ENCODE measurements at places on chromosomes 2 and 18.

DNA sequence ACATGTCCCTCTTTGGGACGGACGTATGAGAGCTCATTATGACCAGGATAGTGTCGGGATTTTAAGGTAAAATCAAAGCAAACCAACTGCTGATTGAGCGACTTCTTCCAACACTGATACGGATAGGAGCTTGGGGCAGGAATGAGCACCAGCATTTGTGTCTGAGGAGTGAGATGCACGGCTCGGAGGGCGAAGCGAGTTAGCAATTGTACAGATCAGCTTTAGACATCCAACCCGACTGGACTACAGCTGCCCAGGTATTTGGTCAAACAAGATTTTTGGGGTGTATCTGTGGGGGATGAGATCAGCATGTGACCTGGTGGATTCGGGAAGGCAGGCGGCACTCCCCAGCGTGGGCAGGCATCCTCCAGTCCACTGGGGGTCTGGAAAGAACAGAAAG, 76.1 kb downstream of the NDUFA10 start:
- DNase-seq = no peak

- DNase-seq = no peak
These were observed 767.8 kb upstream of the ZEB2 start for GRCh38 chr2:145287736-145288135.

GRCh38 chr18:57220480-57220879, 73.6 kb downstream of the BOD1L2 start:
- no peak for DNase-seq

- DNase-seq = peak; percentile 10
These were observed 98.5 kb downstream of the DSEL start for GRCh38 chr18:67417864-67418523.

All from activated CD4-positive, alpha-beta T cell treated with anti-CD3 and anti-CD28 coated beads for 4 hours (primary cell).